Aorta (tissue), 5 donors: ENCODE measurements at places on chromosomes 6 and 20. TPM values are rescaled to one million over a fixed set of nuclear protein-coding genes. Genes with fewer than 3 reads are reported as not detected.

The SLCO4A1 gene
- 14.6 TPM for total RNA-seq

- DNase-seq = no peak
Measured at GRCh38 chr20:2380601-2381000, at the start of gene TGM6. TGM6 (plus strand) TSS chr20:2380901; CDS start chr20:2380969, 68 bp downstream.

GRCh38 chr6:169932491-169932890 is 181.1 kb downstream of the ERMARD start:
- DNase-seq = no peak

DNA sequence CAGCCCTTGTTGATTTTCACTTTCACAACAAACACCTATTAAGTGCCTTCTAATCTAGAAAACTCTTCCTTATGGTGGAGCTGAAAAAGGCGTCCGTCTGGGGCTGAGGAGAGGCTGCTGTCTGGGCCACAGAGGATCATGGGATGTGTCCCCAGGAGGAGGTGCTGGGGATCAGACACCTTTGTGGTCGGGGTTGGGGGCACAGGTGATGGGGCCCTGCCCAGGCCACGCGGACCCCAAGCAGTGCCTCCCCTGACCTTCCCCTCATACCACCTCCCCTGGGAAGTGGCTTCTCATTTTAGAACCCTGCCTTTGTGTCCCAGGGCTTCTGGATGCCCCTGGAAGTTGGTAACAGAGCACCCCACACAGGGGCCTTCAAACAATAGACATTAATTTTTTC is 41.1 kb downstream of the SUN5 start:
- no peak for DNase-seq

- DNase-seq = no peak
Measured at GRCh38 chr6:27290065-27290849, 21.8 kb downstream of the POM121L2 start.

The NKAIN4 gene
- total RNA-seq = not detected

The C6orf163 gene
- 5.6 TPM for total RNA-seq

The PNLDC1 gene
- total RNA-seq = not detected

DNA sequence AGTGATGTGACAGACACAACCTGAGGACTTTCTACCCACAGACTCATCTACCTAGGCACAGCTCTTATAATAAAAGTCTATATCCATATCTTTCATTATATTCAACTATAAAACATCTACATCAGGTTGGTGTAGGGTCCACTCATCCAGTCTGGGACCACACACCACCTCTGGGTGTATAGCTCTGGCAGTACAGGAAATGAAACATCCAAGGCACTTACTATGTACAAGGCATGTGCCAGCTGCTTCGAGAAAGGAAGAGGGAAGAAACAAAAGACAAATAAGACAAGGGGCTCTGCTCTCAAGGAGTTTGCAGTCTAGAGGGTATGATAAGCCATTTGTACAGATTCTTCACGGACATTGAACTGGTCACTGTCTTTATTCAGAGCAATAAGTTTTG is 18.6 kb downstream of the KIF13A start:
- no peak for DNase-seq

GRCh38 chr20:25541676-25542075 is 43.7 kb downstream of the NINL start:
- no peak for DNase-seq

DNA sequence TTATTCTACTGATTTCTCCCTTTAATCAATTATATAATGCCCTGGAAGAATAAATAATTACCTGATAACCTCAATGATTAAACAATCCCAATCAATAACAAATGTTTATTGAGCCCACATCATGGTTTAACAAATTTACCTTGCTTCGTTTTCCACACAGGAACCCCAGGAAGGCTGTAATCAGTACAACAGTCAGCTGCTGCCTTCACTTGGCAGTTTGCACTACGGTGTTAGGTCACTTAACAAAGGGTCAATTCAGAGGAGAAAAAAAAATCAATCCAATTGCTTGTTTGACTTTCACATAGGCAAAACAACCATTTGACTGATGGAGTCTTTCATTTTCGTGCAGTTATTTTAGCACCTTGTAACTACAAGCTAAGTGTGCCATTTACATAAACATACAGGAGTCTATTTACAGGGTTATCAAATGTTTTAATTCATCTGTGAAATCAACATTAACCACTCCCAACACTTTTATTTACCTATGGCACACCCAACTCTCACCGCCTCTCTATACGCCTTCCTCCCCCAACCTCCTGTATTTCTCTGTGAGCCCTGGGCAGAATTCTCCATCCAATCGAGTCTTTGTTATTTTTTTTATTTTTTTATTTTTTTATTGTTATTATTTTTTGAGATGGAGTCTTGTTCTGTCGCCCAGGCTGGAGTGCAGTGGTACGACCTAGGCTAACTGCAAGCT is 140.4 kb upstream of the TAB2 start:
- no peak for DNase-seq

DNA sequence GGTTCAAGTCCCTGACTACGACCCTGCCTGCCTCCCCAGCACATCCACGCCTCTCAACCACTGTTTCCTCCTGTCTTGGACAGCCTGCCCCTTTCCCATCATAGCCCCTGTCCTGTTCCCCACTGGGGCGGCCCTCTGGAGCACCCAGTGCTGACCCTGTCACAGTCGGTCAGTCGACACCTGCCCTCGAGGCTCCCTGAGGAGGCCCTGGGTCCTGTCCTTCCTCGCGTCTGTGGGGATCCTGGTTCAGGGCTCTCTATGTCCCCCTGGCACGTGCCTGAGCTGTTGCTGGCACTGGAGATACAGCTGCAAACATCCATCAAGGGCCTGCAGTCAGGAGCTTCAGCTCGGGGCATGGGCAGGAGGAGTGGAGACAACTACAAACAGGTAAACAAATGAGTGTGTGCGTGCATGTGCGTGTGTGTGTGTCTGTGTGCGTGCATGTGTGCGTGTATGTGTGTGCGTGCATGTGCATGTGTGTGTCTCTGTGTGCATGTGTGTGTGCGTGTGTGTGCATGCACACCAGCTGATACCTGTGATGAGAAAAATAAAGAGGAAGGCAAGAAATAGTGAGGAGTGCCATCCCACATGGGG is 132.8 kb downstream of the PHACTR3 start:
- DNase-seq = peak; percentile 21

DNA sequence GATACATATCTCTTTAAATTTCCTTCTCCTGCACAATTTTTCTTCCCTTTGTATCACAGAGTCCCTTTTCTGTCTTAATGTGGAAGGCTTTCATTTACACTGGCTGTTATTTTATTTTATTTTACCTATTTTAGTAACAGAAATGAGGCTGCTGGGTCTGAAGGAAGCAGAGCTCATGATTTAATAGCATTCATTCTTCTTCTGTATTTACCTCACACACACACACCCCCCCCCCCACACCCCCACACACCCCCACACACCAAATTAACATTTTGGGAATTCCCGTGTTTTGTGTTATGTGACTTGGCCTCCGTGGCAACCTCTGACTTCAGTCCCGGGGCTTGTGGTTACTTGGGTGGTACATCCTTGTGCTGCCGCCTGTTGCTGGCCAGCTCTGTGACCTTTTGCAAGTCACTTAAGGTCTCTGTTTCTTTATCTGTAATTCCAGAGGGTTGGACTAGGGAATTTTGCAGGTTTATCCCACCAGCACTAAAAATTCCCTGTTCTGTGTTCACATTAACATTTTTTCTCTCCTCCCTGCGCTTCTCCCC is 108.8 kb downstream of the TIAM2 start:
- DNase-seq = peak; percentile 55

GRCh38 chr6:36104836-36105235 is 25.5 kb upstream of the MAPK13 start:
- no peak for DNase-seq

DNA sequence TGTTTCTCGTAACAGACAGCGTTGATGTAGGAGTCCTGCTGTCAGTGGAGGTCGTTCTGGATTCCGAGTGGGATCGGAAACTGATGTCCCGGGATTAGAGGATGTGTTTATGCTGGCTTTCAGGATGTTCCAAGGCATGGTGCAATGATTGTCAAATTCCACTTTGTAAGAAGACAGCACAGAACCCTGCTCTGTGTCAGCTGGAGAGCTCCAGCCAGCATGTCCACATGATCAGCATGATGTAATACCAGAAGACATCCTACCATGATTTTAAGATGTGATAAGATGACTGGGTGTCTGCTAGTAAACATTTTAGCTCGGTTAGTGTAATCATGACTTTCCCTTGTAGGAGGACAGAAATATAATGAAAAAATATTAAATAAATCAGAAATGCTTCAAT is 20.3 kb downstream of the ENPP1 start:
- no peak for DNase-seq

The C6orf15 gene
- not detected for total RNA-seq

DNA sequence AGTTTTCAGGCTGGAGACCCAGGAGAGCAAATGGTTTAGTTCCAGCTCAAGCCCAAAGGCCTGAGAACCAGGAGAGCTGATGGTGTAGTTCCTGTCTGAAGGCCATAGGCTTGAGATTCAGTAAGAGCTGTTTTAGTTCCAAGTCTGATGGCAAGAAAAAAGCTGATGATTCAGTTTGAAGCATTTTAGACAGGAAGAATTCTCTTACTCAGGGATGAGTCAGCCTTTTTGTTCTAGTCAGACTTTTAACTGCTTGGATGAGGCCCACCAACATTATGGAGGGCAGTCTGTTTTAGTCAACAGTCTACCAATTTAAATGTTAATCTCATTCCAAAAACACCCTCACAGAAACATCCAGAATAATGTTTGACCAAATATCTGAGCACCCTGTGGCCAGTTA is 2.5 kb downstream of the ZSCAN26 start:
- DNase-seq = no peak

The GCNT2 gene
- 14.6 TPM for total RNA-seq

The BTN1A1 gene
- total RNA-seq = not detected

- no peak for DNase-seq
Measured at GRCh38 chr20:21373436-21373835, 23.9 kb downstream of the NKX2-4 start.

DNA sequence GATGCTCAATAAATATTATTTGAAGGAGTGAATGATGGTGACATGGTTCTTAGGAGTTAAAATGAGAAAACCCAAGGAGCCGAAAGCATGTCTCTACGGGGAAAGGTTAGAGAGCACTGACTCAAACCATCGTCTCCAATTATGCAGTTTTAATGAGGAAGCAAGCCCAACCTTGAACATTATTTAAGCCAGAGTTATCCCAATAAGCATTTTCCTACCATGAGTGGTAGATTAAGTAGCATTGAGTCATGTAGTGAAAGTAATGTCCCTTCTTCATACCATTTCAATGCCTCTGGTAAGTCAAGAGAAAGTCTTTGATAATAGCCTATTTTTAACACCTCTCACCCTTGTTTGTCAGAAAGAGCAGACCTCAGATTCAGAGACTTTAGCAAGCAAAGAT is 13.5 kb downstream of the TSHZ2 start:
- no peak for DNase-seq

DNA sequence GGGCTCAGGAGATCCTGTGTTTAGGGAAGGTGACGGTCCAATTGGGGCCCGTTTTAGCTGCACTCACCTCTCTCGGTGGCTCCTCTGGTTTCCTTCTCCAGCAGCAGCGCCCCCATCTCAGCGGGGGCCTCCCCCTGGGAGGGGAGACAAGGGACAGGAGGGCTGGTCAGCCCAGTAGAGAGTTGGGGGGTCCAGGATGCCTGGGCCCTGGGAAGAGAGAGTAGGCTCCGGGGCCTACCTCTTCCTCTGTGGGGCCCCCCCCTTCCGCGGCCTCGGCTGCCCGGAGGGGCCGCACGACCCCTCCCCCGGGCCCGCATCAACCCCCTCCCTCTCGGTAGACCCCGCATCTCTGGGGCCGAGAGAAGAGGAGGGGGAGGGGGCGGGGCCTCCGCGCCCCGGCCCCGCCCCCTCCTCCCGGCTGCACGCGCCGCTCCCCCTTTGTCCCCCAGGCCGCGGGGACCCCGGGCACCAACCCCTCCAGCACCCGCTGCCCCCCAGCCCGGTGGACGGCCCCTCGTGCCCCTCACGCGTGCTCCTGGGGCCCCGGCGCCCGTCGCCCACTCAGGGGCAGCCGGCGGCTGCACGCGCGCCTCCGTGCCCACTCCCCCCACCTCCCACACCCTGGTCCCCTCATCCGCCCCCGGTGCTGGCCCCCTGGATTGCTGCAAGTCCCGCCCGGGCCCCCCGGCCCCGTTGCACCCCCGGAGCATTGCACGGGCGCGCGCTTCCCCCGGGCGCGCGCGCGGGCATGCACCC is 464 bp downstream of the EHMT2 start:
- no peak for DNase-seq

GRCh38 chr6:146047371-146047770 is 18.5 kb downstream of the GRM1 start:
- no peak for DNase-seq

DNA sequence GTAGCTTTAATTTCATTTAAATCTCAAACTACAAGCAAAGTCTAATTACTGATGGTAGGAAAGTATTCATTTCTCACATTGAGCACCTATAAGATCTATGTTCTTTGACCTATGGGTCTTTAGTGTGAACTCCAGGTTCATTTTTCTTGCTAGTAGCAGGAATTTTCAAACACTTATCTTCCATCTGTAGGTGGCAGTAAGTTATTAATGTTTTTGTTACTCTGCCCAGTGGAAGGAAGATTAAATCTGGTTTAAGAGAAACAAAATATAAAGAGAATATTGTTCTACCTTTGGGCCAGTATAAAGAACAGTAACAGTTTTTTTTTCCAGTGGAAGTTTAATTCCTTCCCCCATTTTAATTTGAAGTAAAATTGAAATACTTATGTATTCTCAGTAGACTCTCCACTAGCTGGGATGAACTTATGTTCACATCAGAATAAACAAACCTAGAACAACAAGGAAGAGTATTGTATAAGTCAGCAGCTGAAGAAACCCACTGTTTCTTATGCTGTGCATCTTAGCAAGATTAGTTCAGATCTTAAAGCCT is 328.2 kb downstream of the PHF3 start:
- no peak for DNase-seq

The OPRM1 gene
- total RNA-seq = not detected

The DSP gene
- 6.3 TPM for total RNA-seq

The MAPK14 gene
- total RNA-seq = 62.0 TPM

DNA sequence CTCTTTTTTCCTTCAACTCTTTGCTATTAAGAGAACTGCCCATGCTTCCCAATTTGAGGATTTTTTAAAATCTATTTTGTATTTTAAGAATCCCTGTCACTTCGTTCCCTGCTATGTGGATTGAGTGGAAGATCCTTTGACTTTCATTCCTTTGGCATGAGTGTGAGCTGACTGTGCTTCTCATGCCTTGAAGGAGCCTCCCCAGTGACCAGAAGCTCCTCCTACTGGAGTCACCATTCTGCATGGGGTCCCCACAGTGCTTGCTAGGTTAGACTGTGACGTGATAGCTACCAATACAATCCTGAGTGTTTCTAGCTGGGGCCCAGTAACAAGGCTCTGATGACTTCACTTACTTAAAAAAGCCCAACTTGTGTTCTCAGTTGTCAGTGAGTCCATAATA is 104.4 kb upstream of the LAMP5 start:
- no peak for DNase-seq

- DNase-seq = no peak
Measured at GRCh38 chr6:72559067-72559466, 62.8 kb upstream of the KCNQ5 start.

The PRDM13 gene
- total RNA-seq = not detected

The MAN1A1 gene
- 57.8 TPM for total RNA-seq

DNA sequence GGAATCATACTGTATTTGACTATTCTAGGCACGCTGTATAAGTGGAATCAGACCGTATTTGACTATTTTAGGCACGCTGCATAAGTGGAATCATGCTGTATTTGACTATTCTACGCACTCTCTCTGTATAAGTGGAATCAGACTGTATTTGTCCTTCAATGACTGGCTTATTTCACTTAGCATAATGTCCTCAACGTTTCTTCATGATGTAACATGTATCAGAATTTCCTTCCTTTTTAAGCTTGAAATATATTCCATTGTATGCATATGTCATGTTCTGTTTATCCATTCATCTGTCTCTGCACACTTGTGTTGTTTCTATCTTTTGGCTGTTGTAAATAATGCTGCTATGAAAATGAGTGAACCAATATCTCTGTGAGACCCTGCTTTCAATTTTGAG is 5.7 kb downstream of the CCDC170 start:
- no peak for DNase-seq
